ENCODE measurements at places on chromosomes 2 and 18. TPM values are rescaled to one million over a fixed set of nuclear protein-coding genes. Genes with fewer than 3 reads are reported as not detected.

DNA sequence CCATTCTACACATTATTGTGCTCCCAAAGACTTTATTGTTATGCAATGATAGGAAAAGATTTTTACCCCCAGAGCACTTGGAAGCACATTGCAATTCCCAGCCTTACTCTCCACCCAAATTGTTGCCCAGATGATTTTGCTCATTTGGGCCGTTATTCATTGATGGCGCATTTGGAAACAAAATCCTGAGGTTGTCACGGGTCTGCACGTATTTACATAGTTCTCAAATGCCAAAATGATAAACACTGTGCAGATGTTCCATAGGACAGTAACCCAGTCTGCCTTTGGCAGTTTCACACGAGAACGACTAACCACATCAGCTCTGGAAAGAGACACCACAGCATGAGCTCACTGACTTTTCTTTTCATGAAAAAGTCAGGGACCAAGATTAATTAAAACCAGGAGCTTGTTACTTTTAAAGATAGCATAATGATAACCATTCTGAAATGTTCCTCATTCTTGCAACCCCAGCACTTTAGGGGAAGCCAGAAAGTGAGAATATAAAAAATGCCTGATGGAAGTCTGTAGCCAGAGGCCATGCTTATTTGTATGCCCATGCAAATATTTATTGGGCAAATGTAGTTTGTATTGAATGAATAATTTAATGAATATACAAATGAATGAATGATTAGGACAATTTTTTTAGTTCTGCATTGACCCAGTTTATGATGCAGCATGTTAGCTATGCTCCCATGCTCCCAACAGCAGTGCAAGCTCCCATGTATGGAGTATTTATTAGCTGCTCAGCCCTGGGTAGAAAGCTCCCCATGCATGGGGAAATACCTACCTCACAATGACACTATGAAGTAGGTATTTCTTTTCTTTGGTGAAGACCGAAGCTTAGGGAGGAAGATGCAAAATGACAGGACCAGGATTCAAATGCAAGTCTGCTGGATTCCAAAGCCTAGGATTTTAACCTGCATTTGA lies 84.6 kb downstream of the MAIP1 start:
- DNase-seq = peak; percentile 99

- DNase-seq = peak; percentile 48
These were observed 172.8 kb downstream of the ANTXR1 start for GRCh38 chr2:69185807-69186206.

- peak; percentile 69 for DNase-seq
These were observed 60.2 kb downstream of the RMDN2 start for GRCh38 chr2:37985333-37985732.

The GAL3ST2 gene
- polyA plus RNA-seq = not detected

- no peak for DNase-seq
These were observed 98.6 kb downstream of the AGAP1 start for GRCh38 chr2:235592430-235592829.

The CROCC2 gene
- polyA plus RNA-seq = not detected

DNA sequence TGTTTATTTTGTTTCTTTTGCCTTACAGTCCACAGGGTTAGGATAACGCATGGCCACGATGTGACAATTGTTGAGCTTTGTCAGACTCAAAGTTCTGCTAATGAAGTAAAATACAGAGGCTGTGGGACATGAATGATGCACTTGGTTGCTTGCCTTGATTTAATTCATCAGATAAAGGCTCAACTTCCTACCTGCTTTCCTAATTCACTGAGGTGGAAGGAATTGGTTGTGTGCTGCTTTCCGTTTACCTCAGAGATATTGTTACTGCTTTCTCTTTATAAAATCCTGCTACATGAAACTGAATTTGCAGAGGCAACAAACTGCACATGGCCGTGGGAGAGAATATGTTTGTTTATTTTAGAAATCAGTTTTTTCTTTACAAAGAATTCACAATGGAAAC lies 6.6 kb downstream of the RIT2 start:
- no peak for DNase-seq

GRCh38 chr2:203418271-203418670 lies 90.1 kb downstream of the ABI2 start:
- DNase-seq = no peak

DNA sequence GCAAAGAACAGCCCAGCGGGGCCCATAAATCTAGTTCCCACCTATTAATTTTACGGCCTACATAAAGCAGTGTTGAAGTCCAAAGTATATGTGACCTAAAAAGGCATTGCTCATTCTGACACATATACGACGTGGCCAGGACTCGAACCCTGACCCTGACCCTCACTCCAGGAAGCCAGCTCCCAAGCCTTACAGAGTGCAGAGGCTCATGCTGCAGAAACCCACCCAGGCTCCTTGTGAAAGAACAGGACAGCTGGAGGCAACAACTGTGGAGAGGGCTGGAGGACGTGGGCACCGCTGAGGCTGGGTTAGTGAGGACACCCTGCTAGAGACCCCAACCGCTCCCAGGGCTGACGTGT lies 221.6 kb downstream of the CYP26B1 start:
- DNase-seq = no peak

- DNase-seq = no peak
These were observed 393.9 kb upstream of the ACVR2A start for GRCh38 chr2:147450661-147451510.

The ZAP70 gene
- polyA plus RNA-seq = 0.09 TPM

The MATN3 gene
- polyA plus RNA-seq = 2.2 TPM

The STON1 gene
- polyA plus RNA-seq = 3.1 TPM

- peak; percentile 41 for DNase-seq
These were observed 168.6 kb downstream of the SLC8A1 start for GRCh38 chr2:40283111-40283909.

DNA sequence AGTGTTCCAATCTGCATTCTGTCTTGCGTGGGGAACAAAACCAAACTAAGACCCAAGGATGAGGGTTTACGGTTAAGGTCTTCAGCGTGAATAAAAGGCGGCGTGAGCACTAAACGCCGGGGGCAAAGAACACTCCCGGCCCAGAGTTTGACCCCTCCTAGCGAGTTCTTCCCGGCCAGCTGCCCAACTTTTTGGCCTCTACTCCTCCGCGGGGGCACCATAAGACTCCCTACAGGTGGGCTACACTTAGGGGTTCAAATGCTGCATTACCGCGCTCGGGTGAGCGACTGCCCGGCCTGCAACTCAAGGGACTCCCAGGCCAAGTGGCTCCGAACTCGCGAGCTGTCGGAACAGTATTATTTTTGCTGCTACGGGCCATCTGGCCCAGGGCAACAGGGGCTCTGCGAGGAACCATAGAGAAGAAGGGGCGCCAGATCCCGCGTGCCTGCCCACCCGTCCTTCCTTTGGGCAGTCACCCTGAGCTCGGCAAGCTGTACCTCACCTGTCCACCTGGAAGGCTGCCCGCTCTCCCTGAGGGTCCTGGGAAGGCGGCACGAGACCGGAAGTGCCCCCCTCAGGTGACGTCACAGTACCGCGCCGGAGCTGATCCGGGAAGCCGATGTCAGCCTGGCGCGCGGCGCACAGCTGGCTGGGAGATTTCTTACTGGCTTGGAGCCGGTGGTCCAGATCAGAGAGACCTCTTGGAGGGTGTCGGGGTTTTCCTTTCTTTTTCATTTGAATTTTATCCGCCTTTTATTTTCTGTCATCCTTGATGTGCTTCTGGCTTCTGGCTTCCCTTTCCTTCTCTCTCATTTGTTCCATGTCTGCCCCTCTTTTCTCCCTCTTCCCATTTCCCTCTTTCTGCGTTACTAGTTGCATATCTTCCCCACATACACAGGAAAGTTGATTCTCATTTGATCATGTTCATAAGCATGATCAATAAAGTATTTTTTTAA lies at the start of gene LDAH:
Gene LDAH (minus strand): TSS at position 567 of the 956 bp plus-strand sequence. CDS start 21,638 bp downstream, outside the sequence.
- peak; percentile 87 for DNase-seq

DNA sequence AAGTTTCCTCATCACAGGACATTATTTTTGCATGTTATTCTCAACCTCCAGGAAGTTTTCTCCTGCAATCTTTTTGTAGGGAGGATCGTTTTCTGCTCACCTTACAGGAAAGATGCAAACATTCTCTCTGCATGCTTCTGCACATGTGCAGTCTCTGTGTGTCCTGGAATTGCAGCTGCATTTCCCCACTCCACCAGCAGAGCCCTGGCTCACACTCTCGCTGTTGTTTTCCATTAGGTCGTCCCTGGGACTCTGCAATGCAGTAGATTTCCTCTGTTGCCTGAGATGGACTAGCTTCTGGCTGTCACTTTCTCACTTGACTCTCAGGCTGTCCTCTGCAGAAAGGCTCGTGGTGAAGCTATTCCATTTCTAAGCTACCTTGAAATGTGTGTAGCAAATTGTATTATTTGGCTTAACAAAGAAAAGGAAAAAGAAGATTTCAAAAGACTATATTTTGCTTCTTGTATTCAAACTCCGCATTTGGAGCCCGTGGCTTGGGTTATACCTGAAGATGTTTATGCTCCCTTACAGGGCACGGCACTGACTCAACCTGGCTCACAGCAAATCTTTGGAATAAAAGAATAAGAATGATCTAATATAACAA lies 346.7 kb downstream of the RAD51AP2 start:
- DNase-seq = peak; percentile 23

GRCh38 chr2:197077336-197077735 lies 150.8 kb upstream of the PGAP1 start:
- no peak for DNase-seq

The LYPD6 gene
- 0.49 TPM for polyA plus RNA-seq

DNA sequence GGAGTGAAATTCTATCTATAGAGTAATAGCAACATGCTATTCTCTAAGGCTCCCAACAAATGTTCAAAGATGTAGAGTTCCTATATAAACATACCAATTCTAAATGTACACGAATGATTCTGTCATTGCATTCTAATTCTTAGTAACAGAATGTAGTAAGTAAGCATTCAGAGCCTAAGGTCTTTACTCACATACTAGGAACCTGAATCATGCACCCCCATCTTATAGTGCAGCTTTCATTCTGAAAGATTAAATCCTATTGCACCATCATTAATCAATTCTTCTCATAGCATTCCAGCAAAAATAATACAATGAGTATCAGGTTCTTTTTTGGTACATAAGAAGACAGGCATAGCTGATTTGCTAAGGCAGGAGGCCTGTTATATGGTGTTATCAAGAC lies 230.0 kb downstream of the NCKAP5 start:
- DNase-seq = peak; percentile 87

The FER1L5 gene
- 0.15 TPM for polyA plus RNA-seq

The HAT1 gene
- 37.1 TPM for polyA plus RNA-seq

The ST6GAL2 gene
- polyA plus RNA-seq = not detected

The C2orf74 gene
- 21.9 TPM for polyA plus RNA-seq

The NPAS2 gene
- 14.8 TPM for polyA plus RNA-seq

- no peak for DNase-seq
These were observed 70.4 kb downstream of the GNAL start for GRCh38 chr18:11759456-11759855.

Data from IMR-90 (cell line).